ENCODE measurements at places on chromosomes 7 and 10. TPM values are rescaled to one million over a fixed set of nuclear protein-coding genes. Genes with fewer than 3 reads are reported as not detected.

GRCh38 chr10:62457598-62457997 lies 83.4 kb downstream of the ZNF365 start:
- DNase-seq: no peak

Gene COL28A1
- total RNA-seq: 3.7 TPM

Gene COL26A1
- total RNA-seq: not detected

GRCh38 chr7:13829914-13830900 lies 159.3 kb downstream of the ETV1 start:
- no peak for DNase-seq

Gene RELN
- 1.5 TPM for total RNA-seq

DNA sequence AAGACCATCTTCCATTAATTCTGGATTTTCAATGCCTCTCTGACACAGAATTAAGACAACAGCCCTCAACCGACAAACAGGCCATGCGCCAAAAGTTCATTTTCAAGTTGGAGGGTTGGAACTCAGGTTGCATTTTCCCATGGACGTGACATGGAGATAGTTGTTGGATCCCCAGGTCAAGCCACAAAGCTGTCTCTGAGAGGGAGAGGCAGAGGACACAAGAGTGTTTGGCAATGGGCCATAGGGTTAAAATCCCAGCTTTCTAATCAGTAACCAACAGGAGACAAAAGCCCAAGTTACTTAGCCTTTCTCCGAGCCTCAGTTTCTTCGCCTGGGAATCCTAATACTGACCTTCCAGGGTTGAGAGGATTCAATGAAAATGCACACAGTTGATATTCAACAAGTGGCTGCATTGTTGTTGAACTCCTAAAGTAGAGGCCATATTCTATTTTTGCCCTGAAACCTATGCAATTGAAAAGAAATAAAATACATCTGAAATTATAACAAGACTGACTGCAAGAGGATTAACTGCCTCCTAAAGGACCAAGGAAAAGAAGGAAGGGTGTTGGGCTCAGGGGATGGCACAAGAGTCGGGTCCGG lies 44.3 kb downstream of the SORBS1 start:
- no peak for DNase-seq

- DNase-seq: no peak
Measured at GRCh38 chr10:77392236-77392721, 245.3 kb downstream of the KCNMA1 start.

DNA sequence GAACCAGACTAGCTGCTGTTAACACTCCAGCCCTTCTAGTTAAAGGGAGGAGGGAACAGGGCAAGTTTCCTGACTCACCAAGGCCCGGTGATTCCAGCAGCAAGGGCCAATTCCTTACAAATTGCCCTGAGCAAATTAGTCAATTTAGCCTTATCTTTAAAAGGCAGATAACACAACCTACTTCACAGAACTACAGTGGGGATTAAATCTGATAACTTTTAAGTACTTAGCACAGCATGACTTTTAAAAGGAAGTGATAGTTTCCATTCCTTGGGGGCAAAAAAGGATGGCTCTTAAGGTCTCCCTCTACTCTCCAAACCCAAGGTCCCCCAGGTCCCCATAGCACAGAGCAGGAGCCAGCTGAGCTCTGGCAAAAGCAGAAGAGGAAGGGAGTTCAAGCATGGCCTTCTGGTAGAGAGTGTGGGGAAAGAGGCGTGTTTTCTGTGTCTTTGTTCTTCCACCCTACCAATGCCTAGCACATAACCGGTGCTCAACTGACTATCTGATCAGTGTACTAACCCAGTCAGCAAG lies 4.0 kb downstream of the CDCA7L start:
- DNase-seq: no peak

GRCh38 chr10:58554316-58554715 lies 41.6 kb downstream of the BICC1 start:
- DNase-seq: no peak

DNA sequence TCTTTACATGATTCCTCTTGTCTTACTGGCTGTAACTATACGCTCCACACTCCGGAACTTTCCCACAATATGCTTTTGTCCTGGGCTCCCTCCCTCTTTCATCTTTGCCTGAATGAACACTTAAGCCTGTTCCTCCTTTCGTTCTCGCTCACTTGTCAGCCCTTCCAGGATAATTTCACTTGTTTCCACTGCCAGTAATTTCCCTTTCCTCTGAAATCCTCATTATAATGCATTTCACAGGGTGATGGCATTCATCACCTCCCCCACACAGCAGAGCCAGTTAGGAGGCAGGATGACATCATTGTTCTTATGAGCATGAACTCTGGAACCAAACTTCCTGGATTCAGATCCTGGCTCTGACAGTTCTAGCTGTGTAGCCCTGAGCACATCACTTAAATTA lies 372.6 kb downstream of the GPR158 start:
- no peak for DNase-seq

DNA sequence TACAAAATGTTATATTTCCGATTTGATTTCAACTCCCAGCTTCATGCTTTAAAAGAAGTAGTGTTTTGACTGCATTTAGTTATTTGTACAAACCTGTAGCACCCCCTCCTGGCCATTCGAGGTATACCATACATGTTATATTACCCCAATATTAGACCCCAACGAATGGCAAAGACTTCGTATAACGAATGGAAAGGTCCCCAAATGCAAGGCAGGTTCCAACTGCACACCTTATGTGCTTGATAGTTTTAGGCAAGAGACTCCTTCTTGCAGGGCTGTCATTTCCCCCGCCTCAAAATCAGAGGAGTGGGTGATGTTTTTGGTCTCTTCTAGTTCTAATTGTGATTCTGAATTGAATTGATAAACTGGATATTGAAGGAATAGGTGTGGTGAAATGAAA lies 101.1 kb upstream of the TARP start:
- DNase-seq: no peak

Gene WEE2
- total RNA-seq: not detected

GRCh38 chr7:128755819-128756476 lies 16.8 kb downstream of the CALU start:
- peak; percentile 44 for DNase-seq

GRCh38 chr7:132279718-132280117 lies 296.6 kb downstream of the PLXNA4 start:
- DNase-seq: no peak

DNA sequence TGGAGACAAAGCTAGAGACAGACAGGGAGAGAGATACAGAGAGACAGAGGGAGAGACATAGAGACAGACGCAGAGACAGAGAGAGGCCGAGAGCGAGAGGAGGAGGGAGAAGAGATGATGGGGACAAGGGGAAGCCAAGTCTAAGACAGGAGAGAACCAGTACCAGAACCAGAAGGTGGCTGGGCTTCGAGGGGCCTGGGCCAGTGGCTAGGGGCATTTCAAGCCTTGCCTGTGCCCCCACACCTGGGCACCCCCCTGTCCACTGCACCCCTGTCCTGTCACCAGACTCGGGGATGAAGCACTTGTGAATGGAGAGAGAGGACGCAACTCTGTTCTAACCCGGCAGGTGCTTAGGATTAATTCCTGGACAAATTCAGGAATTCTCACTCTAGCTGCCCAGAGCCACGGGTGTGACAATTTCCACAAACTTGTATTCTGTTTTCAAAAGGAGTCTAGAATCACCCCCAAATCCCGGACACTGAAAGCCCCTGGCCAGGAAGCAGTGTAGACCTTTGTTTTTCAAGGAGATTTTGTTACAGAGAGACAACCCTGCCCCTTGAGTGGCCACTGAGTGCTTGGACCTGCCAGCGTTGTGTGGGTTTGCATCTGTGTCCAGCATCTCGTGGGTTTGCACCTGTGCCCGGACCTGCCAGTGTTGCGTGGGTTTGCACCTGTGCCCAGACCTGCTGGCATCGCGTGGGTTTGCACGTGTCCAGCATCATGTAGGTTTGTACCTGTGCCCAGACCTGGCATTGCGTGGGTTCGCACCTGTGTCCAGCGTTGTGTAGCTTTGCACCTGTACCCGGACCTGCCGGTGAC lies 157.3 kb downstream of the WDR37 start:
- DNase-seq: no peak

- DNase-seq: no peak
Measured at GRCh38 chr7:128909625-128910568, 612 bp downstream of the KCP start.

Gene AS3MT
- 0.29 TPM for total RNA-seq

- no peak for DNase-seq
Measured at GRCh38 chr7:90607196-90607595, 11.1 kb downstream of the CDK14 start.

GRCh38 chr10:61170594-61170993 lies 226.6 kb upstream of the RHOBTB1 start:
- no peak for DNase-seq

- peak; percentile 10 for DNase-seq
Measured at GRCh38 chr7:155874411-155874810, 62.1 kb upstream of the SHH start.

GRCh38 chr7:92268921-92269320 lies 23.1 kb downstream of the ANKIB1 start:
- DNase-seq: no peak
